ENCODE measurements at places on chromosomes 5 and 9.

DNA sequence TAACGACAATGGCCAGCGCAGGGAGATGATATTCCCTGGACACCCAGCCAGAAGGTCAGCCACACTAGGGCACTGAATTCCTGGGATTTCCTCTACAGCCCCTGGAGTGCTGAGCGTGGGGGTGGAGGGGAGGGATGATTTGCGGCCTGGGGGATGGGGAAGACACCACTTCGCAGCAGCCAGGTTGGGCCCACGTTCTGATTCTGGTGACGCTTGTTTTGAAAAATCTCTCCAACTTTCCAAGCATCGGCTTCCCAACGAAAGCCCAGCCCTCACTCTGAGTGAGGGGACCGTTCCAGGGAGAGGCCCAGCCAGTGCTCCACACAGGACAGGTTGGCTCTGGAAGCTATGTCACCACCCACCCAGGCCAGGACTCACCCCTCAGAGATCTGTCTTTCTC lies 5.4 kb downstream of the GFPT2 start:
- DNase-seq: no peak

GRCh38 chr9:75612754-75613153 lies 277.7 kb upstream of the PCSK5 start:
- DNase-seq: no peak

- DNase-seq: peak; percentile 72
Measured at GRCh38 chr5:14445576-14446290, 135.9 kb upstream of the OTULINL start.

DNA sequence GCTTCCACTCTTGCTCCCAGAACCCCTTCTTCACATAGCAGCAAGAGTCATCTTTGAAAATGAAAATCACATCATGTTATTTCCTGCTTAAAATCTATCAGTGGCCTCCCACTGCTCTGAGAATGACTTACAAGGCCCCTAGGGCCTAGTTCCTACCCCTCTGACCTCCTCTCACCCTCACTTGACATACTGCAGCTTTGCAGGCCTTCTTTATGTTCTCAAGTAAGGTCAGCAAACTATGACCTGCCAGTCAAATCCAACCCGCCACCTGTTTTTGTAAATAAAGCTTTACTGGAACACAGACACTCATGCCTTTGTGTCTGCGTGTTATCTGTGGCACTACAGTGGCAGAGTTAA lies 185.7 kb downstream of the NR3C1 start:
- DNase-seq: no peak

DNA sequence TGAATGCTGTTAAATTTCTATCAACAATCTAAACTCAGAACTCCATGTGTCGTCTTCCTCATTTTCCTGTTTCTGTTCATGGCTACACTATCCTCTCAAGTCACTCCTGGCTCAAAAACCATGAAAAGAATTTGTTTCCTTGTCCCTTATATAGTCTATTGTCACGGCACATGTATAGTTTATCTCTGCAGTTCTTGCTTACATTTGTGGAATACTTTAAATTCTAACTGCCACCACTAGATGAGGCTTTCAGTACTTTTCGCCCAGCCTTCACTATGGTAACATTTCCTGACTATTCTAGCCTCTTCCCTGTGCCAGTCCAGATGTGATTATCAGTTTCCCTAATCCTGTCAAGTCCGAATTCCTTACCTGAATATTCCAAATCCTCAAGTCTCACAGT lies 34.6 kb downstream of the PKD2L2 start:
- peak; percentile 31 for DNase-seq

All from amniotic epithelial cell (primary cell).